ENCODE measurements at places on chromosomes 1 and 21.

DNA sequence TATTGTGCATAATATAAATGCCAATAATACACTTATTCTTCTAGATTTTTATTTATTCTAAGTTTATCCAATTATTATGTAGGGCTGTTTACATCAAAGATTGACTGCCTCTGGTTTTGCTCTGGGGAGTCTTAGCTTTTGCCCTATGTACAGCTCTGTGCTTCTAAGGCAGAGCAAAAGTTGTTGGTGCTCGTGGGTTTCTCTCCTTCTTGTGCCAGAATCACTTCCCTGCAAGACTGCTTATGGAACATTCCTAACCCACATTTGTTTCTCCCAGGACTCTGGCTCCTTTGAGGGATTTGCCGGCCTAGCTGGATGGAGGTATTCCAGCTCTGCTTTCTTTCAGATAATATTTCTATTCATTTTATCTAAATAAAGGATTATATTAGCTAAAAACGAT, 849.1 kb downstream of the USP25 start:
- no peak for DNase-seq

DNA sequence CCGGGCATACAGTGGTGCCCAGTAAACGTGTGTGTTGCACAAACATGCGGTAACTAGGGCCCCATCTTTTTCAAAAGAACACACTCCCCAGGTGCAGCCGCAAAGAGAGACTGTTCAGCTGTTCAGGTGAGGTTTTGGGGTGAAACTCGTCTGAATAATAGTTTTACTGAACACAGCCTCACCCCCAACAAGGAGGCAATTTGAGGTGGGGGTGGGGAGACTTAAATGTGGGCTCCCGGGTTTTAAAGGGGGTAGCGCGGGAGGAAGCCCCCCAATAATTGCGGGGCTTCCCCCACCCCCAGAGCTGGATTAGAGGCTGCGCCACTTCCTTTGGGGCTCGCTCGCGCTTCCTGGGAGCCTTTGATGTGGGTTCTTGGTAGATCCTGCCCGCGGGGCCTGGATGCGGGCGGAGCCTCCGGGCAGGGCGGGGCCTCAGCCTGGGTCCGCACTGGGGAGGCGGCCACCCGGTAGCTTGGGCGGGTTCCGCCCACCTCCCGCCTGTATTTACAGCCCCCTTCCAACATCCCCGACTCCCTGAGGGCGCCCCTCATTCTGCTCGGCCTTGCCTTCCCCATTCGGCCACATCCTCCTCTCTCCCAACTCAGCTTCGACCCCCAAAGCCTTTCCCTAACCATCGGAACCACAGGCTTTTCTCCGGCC, 6.4 kb upstream of the EPHA2 start:
- DNase-seq: no peak

- DNase-seq: no peak
Observed at GRCh38 chr1:50699795-50700194, 260.3 kb downstream of the FAF1 start.

DNA sequence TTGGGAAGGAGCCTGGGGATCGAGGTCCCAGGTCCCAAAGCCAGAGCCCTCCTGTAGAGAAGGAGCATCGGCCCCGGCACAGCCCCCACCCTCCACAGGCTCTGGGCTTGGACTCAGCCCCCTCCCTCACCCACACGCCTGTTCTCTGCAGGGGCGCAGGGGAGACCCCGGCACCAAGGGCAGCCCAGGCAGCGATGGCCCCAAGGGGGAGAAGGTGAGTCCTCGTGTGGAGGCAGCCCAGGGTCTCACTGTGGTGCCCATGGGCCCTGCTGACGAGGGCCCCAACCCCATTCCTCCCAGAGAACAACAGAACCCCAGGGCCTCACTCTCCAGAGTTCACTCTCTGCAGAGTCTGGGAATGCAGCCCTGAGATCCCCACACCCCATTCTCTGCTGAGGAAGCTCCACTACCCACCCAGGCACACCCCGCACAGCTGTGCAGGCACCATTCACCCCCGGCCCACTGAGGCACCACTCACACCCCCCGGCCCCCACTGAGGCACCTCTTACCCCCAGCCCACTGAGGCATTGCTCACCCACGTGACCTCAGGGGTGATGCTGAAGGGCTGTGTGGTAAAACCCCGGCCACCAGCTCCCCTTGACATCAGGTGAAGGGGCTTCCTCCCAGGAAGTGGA, 21.8 kb downstream of the COL6A2 start:
- DNase-seq: no peak

- no peak for DNase-seq
Observed at GRCh38 chr1:71357708-71358107, 276.9 kb upstream of the ZRANB2 start.

GRCh38 chr1:118899340-118899739, 88.8 kb downstream of the TBX15 start:
- DNase-seq: no peak

DNA sequence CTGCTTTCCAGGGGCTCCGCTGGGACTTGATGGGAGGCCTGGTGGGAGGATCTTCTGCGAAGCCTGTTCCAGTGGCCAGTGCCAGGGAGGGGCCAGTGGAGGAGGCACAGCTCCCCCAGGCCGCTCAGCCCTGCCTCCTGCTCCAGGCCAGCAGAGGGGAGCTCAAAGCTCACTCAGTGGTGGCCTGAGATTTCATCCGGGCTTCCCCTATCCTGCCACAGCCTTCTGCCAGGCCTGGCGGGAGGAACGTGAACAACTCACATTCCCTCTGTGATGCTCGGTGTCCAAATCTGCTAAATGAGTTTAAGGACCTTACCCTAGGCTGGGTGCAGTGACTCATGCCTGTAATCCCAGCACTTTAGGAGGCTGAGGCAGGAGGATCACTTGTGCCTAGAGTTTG, 3.3 kb downstream of the CLCNKB start:
- no peak for DNase-seq

GRCh38 chr1:109275706-109276345, 7.1 kb downstream of the PSRC1 start:
- DNase-seq: no peak

GRCh38 chr1:112887599-112888283, 68.3 kb downstream of the SLC16A1 start:
- DNase-seq: no peak

GRCh38 chr1:168920456-168921094, 185.9 kb upstream of the ATP1B1 start:
- no peak for DNase-seq

Data from COR-L47 (cell line).